ENCODE measurements at places on chromosomes 6 and 20.

GRCh38 chr6:154053141-154053540 is 14.1 kb downstream of the OPRM1 start:
- no peak for DNase-seq

DNA sequence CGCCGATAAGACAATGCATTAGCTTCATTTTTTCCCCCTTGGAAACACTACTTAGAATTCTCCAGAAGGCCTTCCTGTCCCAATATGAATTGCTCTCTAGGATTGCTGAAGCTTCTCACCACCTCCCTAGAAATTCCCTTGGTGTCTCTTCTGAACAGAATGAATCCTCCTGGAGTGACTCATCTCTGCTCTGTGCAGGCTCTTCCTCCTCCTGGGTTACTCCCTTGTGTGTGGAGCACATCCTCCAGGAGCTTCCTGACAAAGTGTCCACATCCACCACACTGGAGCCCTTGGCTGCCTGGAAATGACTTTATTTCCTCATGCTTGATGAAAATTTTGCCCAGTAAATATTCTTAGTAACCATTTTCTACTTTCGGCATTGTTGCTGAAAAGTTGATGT is 54.4 kb downstream of the DTNBP1 start:
- DNase-seq: no peak

DNA sequence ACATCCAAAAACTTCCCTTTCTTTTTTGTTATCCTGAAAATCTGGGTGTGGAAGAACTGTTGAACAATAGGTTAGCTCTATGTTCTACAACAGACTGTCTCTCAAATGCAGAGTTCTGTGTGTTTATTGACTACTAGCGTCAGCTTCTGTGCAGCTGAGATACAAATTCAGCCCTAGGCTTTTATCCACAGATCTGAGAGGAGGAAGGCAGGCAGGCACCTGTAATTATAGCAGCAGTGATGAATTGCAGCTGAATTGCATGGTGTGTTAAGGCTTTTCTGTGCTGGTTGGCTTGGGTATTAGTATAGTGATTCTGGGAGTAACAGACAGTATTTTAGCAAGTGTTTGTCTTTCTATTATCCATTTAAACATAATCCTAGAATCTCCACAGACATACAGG is 24.4 kb downstream of the GRIK2 start:
- no peak for DNase-seq

DNA sequence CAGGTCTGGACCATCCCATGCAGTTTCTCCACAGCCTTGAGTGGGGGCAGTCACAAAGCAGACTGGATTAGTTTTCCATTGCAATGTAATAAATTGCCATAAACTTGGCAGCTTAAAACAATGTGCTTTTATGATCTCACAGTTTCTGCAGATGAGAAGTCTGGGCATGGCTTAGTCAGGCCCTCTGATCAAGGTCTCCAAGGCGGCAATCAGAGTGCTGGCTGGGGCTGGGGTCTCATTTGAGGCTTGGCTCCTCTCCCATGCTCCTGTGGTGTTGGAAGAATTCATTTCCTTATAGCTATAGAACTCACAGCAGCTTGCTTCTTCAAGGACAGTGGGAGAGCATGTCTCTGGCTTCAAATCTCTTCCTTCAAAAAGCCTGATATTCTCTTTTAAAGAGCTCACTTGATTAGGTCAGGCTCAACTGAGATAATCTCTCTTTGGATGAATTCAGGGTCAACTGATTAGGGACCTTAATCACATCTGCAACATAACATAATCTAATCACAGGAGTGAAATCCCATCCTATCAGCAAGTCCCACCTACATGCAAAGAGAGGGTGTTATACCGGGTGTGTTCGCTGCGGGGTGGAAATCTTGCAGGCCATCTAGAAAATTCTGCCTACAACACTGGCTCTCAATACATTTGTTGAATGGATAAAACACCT is 77.4 kb upstream of the SULF2 start:
- DNase-seq: no peak

DNA sequence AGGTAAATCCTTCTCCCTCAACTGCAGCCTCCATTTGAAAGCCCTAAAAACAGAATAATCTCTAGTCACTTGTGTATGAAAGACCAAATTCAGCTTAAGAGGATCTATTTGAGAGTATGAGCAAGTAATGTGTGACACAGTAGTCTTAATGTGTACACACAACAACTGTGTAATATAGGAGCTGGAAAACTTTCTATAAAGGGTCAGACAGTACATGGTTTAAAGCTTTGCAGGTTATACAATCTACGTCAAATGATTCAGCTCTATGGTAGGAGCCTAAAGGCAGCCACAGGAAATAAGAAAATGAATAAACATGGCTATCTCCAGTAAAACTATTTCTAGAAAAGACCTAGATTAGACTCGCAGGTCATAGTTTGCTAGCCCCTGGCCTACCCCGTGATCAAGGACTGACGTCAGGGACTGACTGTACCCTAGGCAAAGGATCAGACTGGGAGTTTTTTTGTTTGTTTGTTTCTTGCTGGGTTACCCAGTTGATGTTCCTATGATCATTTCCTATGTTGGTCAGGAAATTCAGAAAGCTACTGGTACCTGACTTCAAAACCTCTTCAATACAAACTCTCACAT is 39.7 kb downstream of the BTBD9 start:
- DNase-seq: no peak

DNA sequence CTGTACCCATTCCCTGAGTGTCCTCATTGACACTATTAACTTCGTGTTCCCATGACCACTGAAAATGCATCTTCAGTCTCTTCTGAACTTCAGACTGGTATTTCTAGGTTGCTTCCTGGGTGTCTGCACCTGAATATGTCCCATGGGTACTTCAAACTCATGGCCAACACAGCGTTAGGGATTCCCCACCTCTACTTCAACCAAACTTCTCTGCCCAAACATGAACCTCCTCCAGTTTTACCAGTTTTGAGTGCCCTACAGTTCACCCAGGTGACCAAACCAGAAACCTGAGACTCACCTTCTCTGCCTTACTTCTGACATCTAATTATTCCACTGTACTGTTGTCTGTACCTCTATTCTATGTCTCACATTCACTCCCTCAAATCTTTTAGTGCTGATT is 99.5 kb upstream of the SUPT3H start:
- no peak for DNase-seq

DNA sequence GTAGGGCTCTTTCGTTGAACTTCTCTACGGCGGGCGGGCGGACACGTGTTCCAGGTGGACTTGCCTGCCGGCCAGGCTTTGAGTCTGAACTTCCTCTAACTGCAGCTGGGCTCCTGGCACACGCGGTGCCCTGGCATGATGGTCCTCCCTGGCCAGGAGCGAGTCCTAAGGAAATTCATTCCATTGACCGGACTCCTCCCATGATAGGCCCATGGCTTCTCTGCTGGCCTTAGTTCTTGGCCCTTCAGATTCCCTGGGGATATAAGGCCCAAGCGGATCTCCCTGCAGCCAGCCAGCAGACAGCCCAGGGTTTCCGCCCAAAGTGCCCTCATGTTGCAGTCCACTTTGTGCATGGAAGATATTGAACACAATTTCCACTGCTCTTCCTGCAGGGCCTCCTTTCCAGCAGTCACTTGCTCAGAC is 39.4 kb downstream of the TBC1D7 start:
- no peak for DNase-seq

- no peak for DNase-seq
These were observed 260.0 kb downstream of the ARID1B start for GRCh38 chr6:157037165-157037564.

DNA sequence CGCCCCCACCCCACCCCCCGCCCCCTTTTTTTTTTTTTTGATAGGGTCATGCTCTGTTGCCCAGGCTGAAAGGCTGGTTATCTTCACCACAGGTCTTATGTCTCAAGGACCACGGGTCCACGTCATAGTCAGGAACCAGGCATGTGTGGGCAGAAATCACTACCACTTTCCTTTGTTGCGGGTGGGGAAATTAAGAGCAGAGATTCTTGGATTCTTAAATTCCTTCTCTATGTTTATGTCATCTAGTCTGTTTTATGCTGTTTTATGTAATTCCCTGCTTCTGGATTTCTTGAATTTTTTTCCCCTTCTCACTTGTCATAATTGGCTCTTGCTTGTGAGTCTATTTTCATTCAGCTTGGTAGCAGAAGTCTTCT is 25.8 kb upstream of the PLCG1 start:
- DNase-seq: no peak

DNA sequence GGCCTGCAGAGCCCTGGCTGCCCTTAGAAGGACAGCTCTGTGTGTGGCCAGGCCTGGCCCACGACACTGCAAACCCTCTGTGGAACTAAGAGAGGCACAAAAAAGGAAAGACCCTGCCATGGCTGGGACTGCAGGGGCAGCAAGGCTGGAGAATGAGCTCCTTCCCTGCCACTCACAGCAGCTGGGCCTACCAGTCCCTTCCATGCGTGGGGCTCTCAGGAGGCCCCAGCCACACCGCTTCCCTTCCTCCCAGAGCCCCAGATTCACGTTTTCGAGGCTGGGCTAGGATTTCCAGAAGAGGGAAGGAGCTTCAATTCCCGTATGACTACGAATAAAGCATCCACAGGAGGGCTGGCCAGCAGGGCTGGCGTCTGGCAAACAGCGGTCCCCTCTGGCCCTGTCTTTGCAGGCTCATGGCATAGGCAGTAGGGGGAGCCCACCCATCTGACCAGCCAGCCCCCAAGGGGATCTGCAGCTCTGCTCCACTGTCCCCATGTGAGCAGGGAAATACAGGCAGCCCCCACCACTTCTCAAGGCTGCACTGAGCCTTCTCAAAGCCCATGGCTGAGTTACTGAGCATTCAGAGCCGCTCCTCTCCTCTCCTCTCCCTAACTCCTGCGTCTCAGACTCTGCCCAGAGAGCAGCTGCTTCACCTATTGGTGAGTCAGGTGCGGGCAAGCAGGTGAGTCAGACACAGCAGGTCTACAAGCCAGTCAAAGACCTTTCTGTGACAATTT is 53.1 kb downstream of the NINL start:
- DNase-seq: no peak

GRCh38 chr6:87396595-87397392 is 11.0 kb upstream of the CFAP206 start:
- DNase-seq: no peak

GRCh38 chr6:4664117-4664626 is 112.0 kb upstream of the CDYL start:
- DNase-seq: no peak

All from stimulated activated CD8-positive, alpha-beta memory T cell treated with anti-CD3 and anti-CD28 coated beads, Interleukin-7, amount 100 ng/mL, for 48 hours (primary cell).